Endothelial cell (in vitro differentiated cells): ENCODE measurements at places on chromosomes 4 and X.

DNA sequence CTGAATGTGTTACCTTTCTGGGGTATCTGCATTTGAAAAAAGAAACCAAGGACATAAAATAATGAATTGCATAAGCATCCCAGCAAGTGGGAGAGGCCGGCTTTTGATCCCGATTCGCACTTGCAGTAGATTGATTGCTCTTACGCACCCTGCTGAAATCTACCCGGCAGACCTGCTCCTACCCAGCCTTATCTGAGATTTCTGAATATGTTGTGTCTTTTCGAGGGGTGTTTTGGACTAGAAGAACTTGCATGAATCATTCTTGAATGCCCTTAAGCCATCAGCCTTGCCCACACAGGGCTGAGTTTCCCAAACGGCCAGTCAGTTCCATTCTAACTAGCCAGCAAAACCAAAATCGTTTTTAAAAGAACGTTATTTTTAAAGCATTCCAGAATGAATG, 174.4 kb upstream of the BCOR start:
- DNase-seq = no peak

DNA sequence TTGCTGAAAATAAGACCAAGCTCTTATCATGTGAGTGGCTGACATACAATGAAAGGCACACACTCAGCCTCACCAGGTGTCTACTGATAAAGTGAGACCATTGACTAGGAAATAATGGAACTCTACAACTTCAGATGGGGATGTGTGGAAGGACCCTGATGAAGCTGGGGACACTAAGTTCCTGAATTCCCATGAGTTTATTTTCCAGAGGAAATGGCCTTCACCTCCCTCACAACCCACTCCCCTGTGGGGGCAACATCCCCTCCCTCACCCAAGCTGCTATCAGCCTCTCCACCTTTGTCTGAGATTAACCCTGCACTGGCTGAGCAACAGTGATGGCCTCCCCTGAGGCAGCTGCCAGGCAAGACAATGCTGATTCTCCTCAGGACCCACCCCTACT, 55.2 kb upstream of the SMARCAD1 start:
- no peak for DNase-seq

- DNase-seq = no peak
These were observed 32.2 kb upstream of the TXLNG start for GRCh38 chrX:16754019-16754418.

DNA sequence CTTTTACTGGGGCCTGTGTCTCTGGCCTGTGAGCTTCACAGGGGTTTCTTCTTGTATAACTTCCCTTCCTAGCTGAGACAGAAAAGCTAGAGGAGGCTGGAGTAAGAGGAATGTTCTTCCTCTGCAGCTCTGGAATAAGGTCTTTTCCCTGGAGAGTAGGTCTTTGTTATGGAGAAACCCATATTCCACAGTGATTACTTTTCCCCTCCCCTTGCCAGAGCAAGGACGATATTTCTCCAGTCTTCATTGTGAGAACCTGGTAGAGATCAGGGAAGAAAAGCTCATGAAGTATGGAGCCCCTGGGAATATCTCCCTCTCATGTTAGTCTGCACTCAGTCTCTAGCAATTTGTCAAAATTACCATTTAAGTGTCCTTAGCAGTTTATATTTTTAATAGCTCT, 18.7 kb upstream of the GLRB start:
- DNase-seq = no peak

- no peak for DNase-seq
These were observed 102.6 kb downstream of the SATL1 start for GRCh38 chrX:85140964-85141363.

DNA sequence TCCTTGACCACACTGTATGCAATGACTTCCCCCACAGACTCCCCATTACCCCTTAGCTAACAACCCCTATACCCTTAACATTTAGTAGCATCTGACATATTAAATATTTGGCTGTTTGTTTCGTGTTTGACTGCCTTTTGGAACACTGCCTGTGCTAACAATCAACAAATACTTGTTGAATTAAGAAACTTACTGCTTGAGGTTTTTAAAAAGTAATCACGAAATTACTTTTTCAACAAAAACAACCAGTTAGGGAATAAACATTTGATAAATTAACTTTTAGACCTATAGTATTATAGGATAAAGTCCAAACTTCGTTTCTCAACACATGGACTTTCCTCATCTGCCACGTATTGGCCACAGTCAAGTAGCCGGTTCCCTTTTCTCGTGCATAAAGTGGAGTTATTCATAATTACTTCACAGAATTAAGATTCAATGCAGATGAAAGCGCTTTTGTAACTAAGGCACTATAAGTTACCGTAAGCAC, 555 bp upstream of the ELMOD2 start:
- no peak for DNase-seq

DNA sequence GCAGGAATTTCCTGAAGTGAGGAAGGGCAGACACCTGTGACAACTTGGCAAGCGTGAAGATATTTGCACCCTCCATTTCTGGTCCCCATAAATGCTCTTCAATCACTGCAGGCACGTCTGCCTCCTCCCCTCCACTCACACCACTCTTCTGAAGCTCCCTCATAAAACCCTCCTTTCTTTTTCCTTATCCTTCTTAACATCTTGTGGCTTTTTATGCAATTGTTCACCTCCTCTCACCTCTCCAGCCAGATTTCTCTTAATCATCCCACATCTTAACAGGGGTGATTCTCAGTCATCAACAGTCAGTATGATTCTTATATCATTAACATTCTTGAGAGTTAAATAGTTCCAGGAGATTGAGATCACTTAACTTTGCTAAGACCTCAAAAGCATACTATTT, 277.4 kb downstream of the SPRY1 start:
- DNase-seq = no peak

- DNase-seq = no peak
These were observed 45.5 kb upstream of the PROM1 start for GRCh38 chr4:16129336-16129735.

DNA sequence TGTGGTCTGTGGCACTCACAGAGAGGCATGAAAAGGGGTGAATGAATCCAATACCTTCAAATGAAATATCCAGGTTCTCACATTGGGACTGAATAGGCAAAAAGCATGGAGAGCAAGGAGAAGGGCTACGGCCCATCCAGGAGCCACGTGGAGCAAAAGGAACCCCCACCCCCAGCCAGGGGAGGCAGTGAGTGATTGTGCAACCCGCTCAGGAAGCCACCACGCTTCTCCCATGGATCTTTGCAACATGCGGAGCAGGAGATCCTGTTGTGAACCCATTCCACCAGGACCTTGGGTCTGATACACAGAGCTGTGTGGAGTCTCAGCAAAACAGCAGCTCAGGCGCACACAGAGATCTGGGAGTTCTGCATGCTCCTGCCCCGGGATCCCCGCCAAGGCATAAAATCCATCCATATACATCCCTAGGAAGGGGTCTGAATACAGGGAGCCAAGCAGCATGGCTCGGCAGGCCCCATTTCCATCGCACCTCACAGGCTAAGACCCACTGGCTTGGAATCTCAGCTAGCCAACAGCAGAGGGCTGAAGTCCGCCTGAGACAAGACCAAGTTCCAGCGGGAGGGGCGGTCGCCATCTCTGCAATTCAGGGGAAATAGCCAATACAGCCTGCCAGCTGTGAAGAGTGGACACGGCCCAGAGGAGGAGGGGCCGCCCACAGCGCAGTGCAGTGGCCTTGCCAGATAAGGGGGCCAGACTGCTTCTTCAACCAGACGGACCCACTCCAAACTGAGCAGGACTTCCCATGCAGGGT, 80.2 kb downstream of the FGF16 start:
- no peak for DNase-seq

DNA sequence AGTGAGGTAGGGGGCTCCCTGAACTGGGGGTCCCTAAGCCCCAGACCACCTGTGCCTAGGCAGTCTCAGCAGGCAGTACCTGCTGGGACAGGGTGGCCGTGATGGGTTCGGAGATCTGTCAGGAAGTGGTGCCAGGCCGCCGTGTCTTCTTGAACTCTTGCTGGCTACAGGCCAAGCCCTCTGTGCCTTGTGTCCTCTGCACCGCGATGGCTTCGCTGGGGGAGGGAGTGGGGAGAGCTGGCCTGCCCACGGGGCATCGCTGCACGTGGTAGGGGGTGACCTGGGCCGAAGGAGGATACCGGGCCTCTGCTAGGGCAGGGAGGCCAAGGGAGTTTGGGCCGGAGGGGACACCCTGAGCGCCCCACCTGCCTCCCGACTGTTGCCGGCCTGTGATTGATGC, 96.7 kb upstream of the NKX1-1 start:
- DNase-seq = no peak
